Activated CD4-positive, alpha-beta memory T cell treated with anti-CD3 and anti-CD28 coated beads for 36 hours (primary cell): ENCODE measurements at places on chromosomes 4 and X.

DNA sequence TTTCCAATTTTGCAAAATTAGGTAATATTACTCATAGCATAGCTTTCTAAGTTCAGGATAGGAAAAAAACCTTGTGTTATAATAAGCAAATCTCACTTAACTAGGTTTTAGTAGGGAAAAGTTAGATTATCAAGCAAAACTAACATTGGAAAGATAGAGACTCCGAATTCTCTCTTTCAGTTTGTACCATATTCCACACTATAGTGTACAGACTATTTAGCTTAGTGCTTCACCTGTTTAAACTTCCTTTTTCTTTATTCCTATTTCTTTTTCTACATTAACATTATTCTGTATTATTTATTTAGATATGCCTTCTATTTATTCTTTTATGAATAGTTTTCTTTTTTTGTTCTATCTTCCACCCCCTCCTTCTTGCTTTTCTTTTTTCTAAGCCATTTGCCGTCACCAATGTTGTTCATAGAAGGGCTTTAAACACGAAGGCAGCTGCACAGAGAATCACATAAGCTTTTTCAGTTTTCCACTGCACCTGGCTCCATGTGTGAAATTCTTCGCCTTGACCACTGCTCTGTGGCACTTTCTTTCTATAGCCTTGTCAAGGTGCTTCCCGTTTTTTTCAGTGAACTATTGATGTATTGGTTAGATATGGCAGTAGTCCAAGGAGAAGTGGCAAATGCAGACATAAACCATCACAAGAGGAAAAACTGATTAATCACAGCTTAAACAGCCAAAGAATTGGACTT, 8.5 kb downstream of the PCDH10 start:
- DNase-seq: no peak

GRCh38 chr4:163930086-163930485, 435.6 kb downstream of the TMA16 start:
- DNase-seq: no peak

GRCh38 chr4:86014599-86014998, 345.3 kb downstream of the MAPK10 start:
- no peak for DNase-seq

DNA sequence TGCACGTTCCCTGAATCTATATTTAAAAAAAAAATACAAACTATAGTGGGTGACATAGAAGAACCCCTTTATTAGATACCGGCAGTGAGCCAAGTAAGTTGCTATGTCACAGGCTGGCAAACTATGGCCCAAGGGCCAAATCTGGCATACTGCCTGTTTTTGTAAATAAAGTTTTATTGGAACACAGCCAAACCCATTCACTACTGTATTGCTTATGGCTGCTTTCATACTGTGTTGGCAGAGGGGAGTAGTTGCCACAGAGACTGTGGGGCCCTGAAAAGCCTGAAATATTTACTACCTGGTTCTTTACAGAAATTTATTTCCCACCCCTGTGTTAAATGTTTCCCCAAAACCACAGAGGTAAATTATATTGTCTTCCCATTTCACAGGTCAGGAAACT, 71.2 kb upstream of the EGFL6 start:
- no peak for DNase-seq

DNA sequence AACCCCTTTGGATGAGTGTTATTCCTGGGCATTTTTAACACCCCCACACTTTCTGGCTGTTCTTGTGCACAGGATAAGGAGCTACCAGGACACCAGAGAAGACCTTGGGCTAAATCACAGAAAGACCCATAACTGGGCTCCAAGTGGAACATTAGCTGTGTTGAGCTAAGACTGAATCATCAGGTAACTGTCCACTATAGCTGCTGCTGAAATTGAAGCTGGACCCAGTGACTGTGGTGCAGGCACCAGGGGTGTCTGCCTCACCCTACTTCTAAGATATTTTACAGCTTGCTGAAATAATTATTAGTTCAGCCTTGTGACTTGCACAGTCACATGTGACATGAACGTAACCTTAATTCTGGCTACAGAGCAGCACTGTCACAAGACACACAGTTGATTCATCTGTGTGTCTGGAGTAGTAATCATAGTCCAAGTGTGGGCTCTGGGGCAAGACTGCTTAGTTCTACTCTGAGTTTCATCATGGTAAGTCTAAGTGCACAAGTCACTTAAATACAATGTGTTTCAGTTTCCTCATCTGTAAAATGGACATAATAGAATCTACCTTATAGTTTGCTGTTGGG, 127.4 kb downstream of the SLC39A8 start:
- no peak for DNase-seq

- no peak for DNase-seq
These were observed 74.0 kb upstream of the GC start for GRCh38 chr4:71857713-71858451.

GRCh38 chrX:103730796-103731493, 20.2 kb downstream of the TMEM31 start:
- no peak for DNase-seq

GRCh38 chr4:74473155-74473811, 28.3 kb downstream of the AREG start:
- DNase-seq: no peak

DNA sequence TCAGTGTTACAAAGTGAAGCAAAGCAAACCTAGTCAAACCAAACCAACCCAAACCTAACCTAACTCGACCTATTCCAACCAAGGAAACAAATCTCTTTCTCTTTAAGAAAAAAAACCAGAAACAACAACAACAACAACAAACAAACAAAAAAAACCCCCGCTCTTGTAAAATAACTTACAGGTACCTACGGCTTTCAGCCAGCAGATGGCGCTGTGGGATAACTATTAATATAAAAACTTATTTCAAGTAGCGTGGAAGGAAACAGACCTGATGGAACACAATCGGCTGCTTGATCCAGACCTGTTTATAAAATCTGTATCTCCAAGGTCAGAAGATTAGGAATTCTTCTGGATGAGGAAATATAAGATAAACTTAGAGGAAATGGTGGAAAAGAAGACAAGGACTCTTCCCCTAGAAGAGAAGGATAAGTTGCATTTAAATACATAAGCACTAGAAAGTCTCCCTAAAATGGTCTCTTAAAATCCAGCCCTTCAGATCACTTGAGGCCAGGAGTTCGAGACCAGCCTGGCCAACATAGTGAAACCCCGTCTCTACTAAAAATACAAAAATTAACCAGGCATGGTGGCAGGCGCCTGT, 34.4 kb upstream of the CDKL5 start:
- DNase-seq: peak; percentile 55
